EH (cell line): ENCODE measurements at places on chromosomes 5 and 9.

GRCh38 chr9:34334916-34335315 lies 5.5 kb downstream of the NUDT2 start:
- DNase-seq: no peak

DNA sequence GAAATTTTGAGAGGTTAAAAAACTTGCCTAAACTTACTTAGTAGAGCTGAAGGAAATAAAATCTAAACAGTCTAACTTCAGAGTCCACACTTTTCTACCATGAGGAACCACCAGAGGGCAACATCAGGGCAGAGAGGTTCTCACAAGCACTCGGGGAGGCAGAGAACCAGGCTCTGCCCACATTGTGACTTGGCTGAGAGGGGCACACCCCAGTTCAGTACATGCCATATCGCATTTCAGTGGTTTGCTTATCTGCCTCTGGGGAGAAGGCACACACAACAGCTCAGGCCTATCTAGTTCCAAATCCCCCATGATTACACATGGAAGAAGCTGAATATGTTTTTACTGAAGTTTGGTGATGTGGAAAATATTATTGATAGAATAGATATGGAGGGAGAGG lies 49.2 kb downstream of the EQTN start:
- DNase-seq: peak; percentile 44

- DNase-seq: no peak
Observed at GRCh38 chr9:127184641-127185040, 62.2 kb upstream of the ANGPTL2 start.

DNA sequence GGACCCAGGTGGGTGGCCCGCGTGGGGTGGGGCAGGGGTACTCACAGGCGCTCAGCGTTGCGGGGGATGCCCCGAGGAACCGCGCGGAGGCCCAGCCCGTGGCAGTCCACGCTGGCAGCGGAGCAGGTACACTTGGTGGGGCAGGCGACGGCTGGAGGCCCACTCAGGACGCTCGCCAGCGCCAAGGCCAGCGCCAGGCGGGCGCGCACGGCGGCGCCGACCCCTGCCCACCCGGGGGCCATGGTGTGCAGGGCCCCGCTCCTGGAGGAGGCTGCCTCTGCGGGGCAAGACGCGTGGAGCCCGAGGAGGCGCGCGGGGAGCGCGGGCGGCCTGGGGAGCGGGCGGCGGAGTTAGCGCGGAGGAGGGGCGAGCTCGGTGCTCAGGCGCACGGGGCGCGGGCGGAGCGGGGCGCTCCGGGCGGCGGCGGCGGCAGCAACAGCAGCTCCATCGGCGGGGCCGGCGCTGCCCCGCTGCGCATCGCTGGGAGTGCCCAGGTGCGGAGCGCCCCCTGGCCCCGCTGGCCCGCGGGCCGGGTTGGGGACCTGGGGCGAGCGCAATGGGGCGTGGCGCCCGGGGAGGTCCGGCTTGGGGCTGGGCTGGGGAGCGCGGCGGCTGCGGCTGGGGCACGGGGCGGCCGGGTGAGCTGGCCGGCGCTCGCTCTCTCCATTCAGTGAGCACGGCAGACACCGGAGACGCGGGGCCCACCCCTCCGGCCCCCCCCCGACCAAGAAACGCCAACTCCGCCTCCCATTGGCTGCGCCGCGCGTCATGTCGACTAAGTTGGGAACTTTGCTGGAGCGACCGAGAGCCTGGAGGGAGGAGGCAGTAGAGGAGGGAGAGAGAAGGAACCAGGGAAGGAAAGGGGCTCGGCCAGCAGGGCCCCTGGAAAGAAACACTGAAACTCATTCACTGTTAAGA lies at the start of gene SLIT3:
TSS of gene SLIT3 (minus strand) at position 672 of the 918 bp plus-strand sequence. CDS start at position 242, 430 bp downstream.
- peak; percentile 80 for DNase-seq

DNA sequence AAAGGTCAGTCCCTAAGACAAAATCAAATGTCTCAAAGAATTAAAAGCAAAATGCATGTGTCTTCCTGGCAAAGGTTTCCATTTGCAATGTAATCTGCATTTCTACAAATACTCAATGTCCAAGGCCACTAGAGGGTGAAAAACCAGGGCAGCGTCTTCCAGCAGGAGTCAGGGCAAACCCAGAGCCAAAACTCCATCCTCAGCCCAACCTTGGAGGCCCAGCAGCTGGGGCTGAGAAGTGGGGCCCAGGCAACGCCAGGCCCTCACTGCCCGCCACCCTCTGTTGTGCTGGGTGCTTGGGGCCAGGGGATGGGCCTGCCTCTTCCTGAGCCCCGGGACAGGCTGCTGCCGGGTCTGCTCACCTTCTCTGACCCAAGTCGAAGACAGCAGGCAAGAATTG lies 200.1 kb downstream of the PAX5 start:
- no peak for DNase-seq

DNA sequence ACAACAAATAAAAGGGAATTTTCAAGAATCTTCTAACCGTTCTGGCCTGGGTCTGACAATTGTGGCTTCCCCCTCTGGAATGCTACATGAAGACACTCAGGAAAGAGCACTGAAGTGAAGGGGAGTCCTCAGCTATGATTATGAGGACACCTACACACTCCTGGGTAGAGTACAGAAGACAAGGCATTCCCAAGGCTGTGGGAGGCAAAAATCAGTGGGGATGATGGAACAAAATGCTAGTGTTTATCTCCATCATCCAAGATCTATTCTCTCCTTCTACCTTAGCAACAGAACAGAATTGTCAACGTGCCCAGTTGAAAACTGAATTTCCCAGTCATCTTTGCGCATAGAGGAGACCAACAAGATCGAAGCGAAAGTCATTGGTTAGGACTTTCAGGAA lies 130.1 kb upstream of the LARP1 start:
- no peak for DNase-seq

DNA sequence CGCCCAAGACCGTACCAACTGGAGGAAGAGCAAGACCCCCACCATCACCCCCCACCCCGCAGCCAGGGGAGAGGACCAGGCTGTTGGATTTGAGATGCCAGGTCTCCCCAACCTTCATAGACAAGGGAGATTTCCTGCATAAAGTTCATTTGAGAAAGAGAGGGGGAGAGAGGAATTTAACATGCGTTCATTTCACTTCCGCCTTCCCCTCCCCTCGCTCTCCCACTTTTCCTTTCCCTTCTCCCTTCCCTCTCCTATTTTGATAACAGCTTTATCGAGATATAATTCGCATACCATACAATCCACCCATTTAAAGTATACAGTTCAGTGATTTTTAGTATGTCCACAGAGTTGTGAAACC lies 4.2 kb upstream of the NKX2-5 start:
- no peak for DNase-seq

DNA sequence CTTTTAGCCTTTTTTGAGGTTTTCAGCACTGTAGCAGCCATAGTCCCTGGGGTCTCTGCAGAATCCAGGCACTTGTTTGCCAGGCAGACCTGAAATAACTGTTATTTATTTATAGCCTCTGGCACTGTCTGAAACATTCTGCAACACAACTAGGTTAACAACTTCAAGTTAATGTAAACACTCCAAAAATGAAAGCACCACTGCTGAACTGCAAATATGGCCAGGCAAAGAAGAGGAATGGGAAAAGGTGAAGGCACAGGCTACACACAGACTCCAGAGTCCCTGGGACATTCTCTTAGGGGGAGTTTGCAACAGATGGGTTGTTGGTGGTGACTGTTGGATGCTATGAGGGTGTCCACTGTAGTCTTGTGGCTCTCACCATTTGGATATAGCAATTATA lies 369.0 kb downstream of the MAT2B start:
- DNase-seq: no peak

DNA sequence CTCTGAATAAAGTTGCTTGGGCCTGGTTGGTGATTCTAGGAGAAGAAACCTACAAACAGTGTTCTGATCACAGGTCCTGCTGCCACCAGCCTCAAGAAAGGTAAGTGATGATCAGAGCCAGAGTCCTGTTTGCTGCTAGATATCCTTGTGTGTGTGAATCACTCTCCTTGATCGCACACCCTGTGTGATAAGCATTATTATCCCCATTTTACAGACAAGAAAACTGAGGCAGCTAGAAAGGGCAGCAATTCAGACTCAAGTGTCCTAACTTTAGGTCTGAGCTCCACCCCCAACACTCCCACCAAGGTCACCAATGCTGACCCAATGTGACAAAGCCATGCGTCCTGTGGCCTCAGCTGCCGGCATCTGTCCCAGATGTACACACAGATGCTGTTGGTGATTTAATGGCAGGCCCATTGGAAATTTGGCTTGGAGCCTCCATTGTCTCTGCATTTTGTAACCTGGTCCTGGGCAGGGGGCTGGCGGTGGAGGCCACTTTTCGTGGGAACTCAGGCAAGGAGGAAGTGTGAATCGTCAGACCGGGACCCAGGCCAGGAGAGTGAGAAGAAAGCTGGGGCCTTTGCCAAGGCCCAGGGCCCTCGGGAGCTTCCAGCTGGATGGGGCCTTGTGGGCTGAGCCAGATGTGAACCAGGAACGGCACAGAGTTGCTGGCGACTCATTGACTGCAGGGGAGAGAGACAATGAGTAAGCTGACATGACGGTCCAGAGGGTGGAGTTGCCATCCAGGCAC lies 29.8 kb upstream of the GGTA1 start:
- peak; percentile 99 for DNase-seq

GRCh38 chr9:136160381-136160841 lies 41.7 kb upstream of the TMEM250 start:
- DNase-seq: no peak

- peak; percentile 90 for DNase-seq
Observed at GRCh38 chr5:56440871-56441740, 208.0 kb upstream of the ANKRD55 start.

- DNase-seq: no peak
Observed at GRCh38 chr9:36164989-36165388, 4.2 kb upstream of the CCIN start.

DNA sequence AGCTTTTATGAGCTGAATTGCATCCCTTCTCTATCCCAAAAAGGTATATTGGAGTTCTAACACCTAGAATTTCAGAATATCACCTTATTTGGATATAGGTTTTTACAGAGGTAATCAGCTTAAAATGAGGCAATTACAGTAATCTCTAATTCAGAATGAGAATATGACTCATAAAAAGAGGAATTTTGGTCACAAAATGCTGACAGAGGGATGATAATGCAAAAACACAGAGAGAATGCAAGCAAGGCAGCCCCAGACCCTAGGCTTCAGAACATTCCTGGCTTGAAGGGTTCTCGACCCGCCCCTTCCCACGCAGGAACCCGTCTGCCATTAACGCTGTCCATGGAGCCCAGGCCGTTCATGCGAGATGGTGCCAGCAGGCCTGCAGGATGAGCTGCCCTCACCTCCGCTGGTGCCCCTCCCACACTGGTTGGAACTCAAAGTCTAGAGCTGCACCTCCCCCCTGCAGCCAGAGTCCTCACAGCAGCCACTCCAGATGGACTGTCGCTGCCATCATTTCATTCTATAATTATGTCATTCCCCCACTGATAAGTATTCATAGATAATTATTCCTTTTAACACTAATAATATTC lies 1173.4 kb upstream of the ACO1 start:
- DNase-seq: no peak

DNA sequence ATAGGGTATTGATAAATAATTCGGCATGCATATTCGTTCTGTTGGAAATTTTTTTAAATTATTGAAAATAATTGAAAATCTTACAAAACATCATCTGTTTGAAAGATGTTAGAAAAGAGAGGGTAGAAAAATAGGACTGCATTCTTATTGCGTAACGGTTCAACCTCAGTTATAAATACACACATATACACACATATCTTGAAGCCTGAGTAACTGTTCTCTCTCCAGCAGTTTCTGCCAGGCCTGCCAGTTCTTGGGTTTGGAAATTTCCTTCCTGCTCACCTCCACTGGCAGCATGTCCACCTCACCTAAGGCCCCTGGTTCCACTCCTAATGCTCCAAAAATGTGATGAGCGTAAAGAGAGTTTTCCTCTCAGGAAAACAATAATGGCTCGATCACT lies 9.1 kb downstream of the SPATA31E1 start:
- no peak for DNase-seq

- DNase-seq: no peak
Observed at GRCh38 chr5:116572350-116573278, 2.0 kb downstream of the SEMA6A start.

DNA sequence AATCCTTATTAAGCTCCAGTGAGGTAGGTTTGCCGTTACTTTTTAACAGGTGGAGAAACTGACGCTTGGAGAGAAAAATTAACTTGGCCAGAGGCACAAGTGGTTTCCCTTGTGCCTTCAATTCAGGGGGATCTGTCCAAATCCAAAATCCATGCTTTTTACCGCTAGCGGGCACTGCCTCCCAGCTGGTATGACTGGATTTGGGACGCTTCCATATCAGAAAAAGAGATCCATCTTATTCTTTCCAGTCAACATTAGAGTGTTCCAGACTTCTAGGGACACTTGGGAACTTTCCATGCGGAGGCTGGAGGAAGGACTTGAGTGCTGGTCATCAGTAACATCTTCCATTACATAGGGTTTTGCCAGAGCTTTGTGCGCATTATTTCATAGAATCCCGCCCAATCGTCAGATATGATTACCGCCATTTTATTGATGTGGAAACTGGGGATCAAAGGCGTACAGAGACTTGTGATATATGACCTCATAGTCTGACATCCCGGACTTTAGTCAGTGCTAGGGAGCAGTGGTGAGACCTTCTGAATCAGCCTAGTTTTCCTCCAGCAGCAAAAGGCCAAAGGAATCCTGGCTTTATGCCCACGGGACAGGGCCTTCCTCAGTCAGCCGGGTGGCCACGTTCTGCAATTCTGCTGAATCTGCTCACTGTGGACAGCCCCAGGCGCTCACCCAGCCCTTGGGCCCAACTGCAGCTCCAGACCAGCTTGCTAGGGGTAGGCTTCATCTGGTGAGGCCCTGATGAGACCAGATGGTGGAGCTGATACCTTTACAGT lies 1.1 kb upstream of the GNPDA1 start:
- peak; percentile 85 for DNase-seq
